ENCODE measurements at places on chromosomes 1 and 21.

GRCh38 chr1:39671433-39671792 lies 494 bp downstream of the NT5C1A start:
- DNase-seq: no peak

DNA sequence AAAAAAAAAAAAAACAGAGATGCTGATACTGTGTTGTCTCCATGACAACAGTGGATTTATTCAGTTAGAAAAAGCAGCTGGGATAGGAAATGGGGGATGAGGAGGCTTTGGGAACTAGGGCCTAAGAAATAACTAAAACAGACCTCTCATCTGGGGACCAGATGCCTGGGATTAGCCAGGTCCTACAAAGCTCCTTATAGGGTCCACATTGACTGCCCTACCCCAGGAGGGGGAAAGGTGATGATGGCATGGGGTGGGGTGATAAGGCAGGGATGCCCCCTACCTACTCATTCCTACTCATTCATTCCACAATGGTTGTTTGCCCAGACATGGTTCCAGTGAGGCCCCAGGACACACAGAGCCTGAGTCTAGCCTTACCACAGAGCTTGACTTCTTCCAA lies 131.2 kb downstream of the PLXNA2 start:
- no peak for DNase-seq

DNA sequence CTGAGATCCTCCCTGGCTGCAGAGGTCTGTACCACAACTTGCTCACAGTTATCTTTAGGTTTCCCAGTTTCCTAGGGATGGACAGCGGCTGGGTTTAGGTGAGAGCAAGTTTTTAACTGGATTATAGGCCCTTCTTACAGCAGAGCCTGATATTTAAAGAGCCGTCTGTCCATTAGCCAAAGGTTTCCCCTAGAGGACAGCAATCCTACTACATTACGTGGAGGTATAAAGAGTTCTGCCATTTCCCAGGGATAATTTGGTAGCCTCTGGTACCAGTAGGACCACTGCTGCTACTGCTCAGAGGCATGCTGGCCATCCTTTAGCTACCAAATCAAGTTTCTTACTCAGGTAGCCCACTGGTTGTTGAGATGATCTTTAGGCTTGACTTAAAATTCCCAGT lies 21.9 kb upstream of the FCGR2A start:
- no peak for DNase-seq

GRCh38 chr1:72000809-72001208 lies 281.5 kb downstream of the NEGR1 start:
- DNase-seq: no peak

GRCh38 chr1:201310251-201310985 lies 27.1 kb downstream of the PKP1 start:
- DNase-seq: no peak

DNA sequence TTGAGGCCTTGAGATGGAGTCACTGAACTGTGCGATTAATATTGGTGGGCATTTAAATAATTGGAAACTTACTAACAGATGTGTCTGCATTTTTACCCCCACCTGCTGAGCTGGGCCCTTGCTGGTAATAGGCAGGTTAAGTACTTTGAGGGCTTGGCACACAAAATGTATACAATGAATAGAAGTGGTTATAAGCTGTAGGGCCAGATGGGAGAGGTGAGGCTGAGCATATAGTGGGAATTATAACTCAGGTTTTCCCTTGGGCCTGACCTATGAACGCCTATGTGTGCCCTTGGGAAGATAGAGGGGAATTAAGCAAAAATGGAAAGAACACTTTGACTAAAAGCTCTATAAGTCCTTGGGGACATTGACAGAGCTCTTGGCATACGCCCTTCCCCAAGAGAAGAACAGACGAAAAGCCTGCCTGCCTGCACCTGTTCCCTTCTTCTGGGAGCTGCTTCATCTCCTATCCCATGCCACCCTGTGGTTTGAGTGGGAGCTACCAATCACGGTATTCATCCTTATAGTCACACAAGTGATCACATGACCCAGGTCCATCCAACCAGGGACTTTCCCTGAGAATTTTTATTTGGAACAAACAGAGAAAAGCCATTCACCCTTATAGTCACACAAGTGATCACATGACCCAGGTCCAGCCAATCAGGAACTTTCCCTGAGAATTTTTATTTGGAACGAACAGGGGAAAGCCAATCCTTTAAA lies 260.7 kb upstream of the CSF3R start:
- no peak for DNase-seq

GRCh38 chr1:245322673-245323072 lies 167.9 kb downstream of the KIF26B start:
- DNase-seq: no peak

DNA sequence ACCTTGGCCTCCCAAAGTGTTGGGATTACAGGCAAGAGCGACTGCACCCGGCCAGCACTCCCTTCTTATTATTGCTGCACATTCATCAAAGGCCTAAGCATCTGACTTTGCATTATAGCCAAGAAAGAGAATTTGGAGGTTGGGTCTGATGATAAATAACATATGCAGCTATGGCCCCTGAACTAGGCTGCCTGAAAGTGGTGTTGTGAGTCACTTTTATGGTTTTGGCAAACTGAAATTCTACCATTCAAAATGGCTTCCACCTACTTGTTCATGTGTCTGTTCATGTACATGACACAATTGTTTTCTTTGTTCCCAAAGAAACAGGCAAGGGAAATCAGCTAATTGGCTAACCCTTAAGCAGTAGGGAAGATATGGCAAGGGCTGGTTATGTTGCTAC lies 25.0 kb upstream of the UAP1 start:
- DNase-seq: no peak

- DNase-seq: no peak
These were observed 41.9 kb downstream of the LPGAT1 start for GRCh38 chr1:211788626-211789025.

- no peak for DNase-seq
These were observed 34.8 kb upstream of the CD101 start for GRCh38 chr1:116966791-116967190.

GRCh38 chr1:94246692-94247137 lies 9.3 kb upstream of the ARHGAP29 start:
- no peak for DNase-seq

- DNase-seq: no peak
These were observed 81.1 kb downstream of the DISP3 start for GRCh38 chr1:11560061-11560460.

GRCh38 chr1:205284420-205285144 lies 37.0 kb downstream of the NUAK2 start:
- peak; percentile 64 for DNase-seq

GRCh38 chr1:157315544-157315943 lies 177.3 kb upstream of the ETV3 start:
- DNase-seq: no peak

GRCh38 chr1:178821134-178821866 lies 49.6 kb downstream of the ANGPTL1 start:
- DNase-seq: no peak

- no peak for DNase-seq
These were observed 820.8 kb downstream of the BRINP3 start for GRCh38 chr1:189656628-189657530.

- DNase-seq: no peak
These were observed 460.1 kb upstream of the NCAM2 start for GRCh38 chr21:20538039-20538658.

DNA sequence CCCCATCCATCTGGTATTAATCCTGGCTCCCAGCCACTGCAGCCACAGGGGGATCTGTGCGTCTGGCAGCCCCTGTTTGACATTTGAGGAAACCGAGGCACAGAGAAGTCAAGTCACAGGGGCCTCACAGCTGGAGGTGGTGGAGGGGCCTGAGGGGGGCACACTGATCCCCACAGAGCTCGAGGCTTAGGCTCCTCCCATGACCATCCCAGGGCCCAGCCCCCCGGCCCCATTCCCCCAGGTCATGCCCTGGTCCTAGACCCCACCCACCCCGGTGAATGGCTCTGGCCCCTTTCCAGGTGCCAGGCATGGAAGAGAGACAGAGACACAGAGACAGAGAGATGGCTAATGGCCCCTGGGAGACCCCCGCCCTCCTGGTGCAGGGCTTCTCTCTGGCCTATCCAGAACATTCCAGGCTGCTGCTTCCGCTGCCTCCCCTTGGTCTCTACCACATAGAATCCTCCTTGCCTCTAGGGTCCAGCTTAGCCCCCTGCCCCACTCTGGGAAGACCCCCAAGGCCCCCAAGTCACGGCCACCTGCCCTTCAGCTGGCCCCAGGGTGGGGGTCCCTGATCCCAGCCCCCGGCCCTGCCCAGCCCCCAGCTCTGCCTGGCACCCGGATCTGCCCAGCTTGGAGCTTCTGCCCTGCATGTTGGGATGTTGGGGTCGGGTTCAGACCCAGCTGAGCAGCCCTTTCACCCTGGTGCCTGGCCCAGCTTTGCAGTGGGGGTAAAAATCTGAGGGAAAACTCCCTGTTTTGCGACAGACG lies 29.2 kb upstream of the LRRC3 start:
- no peak for DNase-seq

- DNase-seq: no peak
These were observed 43.1 kb downstream of the FOXO6 start for GRCh38 chr1:41404308-41404761.

GRCh38 chr21:36725793-36726386 lies 27.0 kb downstream of the SIM2 start:
- no peak for DNase-seq

DNA sequence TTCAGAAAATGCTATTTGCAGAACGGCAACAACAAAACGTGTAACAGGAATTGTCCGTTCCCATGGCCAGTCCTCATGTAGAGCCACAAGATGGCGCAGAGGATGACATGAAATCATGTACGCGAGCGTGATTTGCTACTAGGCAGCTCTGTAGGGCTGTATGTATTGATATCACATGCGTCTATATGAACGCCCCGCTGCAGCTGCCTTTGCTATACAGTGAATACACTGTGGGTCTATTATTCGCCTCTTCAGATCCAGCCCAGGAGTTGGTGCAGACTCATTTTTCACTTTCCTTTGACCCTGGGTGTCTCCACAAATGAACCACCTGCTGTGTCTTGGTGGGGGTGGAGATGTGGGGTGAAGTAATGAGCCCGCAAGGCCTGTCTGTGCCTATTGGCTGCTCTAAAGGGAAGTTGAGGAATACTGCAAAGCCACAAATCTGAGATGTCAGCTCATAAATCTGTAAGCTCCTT lies 361.5 kb downstream of the KIF26B start:
- no peak for DNase-seq

DNA sequence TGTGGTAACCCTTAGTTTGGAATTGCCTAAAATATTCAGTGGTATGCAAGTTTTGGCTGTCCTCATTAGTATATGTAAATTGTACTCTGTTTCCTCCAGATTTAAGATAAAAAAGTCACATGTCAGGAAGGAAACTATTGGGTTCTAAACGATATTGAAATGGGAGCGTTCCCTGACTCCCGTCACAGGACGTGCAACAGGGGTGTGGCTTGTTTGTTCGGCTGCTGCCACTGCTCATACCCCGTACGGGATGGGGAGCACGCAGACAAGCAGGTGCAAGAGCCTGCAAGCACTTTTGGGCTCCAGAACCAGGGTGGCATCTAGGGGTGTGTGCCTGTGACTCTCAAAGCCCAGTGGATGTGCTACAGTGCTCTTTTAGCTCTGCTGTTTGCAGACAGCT lies 6.2 kb upstream of the PAPPA2 start:
- no peak for DNase-seq

- no peak for DNase-seq
These were observed 65.9 kb upstream of the L1TD1 start for GRCh38 chr1:62128745-62129144.

DNA sequence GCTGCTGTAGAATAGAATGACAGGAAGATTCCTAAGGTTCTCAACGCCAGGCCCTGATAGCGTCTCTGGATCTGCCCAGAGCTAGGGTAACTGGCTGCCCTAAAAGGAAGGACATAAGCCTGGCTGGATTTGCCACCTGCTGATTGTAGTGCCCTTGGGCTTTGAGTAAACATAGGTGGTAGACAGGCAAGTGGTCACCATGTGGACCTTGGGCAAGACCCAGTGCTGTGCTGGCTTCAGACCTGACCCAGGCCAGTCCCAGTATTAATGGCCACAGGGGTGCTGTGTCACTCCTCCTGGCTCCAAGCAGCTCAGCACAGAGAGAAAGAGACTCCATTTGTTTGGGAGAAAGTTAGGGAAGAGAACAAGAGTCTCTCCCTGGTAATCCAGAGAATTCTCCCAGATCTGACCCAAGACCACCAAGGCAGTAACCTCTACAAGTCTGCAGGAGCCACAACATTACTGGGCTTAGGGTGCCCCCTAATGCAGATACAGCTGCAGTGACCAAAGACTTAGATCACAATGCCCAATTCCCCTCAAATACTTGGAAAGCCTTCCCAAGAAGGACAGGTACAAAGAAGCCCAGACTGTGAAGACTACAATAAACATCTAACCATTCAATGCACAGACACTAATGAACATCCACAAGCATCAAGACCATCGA lies 44.5 kb downstream of the PHTF1 start:
- DNase-seq: no peak

DNA sequence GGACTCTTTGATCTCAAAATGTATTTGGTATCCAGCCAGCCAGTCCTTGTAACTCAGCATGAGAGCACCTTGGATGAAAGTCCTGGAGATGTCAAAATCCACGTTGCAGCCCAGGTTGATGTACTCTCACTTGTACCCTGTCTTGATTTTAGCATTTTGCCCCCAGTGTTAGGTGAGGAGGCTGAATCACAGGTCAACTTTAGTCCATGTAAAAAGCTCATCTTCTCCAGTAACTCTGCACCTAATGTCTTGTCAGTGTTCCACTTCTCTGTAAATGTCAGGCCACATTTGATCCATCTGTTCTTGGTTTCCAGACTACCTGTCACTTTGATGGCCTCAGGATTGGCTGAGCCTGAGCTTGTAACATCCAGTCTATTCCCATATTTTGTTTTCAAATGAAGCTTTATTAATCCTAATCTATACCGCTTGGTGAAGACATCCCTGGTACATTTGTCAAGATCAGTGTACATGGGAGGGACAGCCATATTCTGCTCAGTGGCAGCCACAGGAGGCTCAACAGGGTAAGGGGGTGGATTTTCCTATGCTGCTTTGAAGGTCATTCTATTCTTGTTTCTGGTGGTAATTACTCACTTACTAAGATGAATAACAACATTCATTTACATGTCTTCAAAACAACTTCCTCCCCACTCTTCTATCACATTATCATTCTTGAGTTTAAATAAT lies 24.1 kb upstream of the FCRL3 start:
- DNase-seq: no peak

DNA sequence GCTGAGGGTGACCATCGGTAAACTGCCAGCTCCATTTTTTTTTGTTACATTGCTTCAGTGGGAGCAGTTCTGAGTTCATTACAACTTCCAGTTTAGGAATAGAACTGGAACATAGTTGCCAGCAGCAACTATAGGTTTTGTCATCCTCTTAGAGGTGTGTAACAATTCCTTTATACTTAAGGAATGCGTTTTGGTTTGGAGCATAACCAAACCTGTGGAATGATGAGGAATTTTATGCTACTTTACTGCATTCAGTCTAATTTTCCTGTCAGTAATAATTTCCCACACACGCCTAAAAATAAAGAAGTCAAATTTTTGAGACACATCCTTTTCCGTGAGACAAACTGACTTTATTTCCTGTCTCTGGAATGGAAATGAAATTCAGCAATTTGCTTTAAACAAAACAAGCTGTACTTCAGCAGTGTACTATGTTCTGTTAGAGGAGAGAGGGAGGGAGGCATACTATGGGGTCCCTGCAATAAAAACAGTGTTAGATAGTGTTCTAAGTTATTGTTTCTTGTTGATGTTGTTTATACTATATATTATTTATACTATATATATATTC lies 4.8 kb upstream of the AMPD1 start:
- no peak for DNase-seq
